GM23338 (cell line): ENCODE measurements at places on chromosomes 4 and X. TPM values are rescaled to one million over a fixed set of nuclear protein-coding genes. Genes with fewer than 3 reads are reported as not detected.

- no peaks in the 10 kb centered on the region for H3K36me3 ChIP-seq
- H3K27me3 ChIP-seq = no peaks in the 10 kb centered on the region
- no peak overlapping the region for H3K4me3 ChIP-seq
Measured at GRCh38 chrX:106415276-106415895, 196.4 kb upstream of the RADX start.

Gene OTUD4
- polyA plus RNA-seq = 15.5 and 17.9 TPM in 2 replicates

Gene SLC25A53
- 2.4 and 3.7 TPM in 2 replicates for polyA plus RNA-seq

Gene ZFP92
- polyA plus RNA-seq = 0.05 TPM in 2 replicates

Gene KLKB1
- 6.2 and 8.6 TPM in 2 replicates for polyA plus RNA-seq
